ENCODE measurements at places on chromosomes 2 and 18. TPM values are rescaled to one million over a fixed set of nuclear protein-coding genes. Genes with fewer than 3 reads are reported as not detected.

The HOXD13 gene
- total RNA-seq: not detected

The WNT10A gene
- total RNA-seq: not detected

The WDSUB1 gene
- 8.7 TPM for total RNA-seq

DNA sequence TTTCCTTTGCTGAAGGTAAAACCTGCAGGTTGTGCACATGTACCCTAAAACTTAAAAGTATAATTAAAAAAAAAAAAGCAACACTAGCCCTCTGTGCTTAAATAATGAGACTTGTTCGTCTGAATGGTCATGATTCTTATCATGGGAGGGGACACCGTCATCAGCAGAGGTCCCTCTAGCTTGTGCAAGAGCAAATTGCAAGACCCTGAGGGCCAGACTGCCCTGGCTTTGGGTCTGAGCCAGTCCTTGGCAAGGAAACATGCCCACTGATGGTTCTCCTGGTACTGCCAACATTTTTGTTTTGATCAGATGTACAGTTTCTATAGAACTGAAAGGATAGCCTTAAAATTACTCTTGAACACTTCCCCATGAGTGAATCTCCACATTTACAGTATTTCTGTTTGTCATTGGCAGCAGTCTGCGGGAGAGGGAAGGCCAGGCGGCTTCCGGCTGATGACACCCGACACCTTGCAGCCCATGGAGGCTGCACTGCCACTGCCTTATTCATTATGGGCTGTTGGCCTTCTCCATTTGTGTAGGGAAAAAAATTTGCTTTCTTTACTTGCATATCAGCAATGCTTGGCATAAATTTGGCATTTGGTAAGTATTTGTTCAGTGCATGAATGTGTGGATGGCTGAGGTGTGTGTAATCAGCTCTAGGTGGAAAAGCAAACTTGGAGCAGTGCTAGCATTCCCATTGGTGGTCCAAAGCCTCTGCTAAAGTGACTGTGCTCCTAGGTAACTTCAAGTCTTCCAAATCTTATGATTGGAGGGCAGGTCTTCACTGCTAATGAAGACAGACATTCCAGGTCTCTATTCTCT, 161.6 kb upstream of the ALKAL2 start:
- DNase-seq: no peak

The CCDC148 gene
- total RNA-seq: 9.1 TPM

GRCh38 chr2:112483042-112483473, 1.1 kb downstream of the TTL start:
- peak; percentile 52 for DNase-seq

GRCh38 chr18:79399275-79400081, 3.7 kb downstream of the NFATC1 start:
- DNase-seq: no peak

DNA sequence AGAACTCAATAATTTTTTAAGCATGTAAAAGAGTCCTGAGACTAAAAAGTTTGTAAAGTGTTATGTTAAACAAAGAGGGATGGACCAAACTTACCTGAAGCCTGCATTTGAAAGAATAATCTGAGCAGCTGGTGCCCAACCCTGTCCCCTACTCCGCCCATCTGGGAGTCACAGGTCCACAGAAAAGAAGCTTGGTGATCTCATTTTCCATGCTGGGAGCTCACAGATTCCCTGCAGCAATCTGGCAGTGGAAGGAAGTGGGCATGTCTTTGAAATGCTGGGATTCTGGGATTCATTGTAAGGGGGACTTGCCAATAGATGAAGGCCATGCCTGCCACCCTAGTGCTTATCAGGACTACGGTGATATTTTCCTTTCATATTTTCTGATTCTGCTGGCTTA, 17.9 kb downstream of the CDH2 start:
- DNase-seq: peak; percentile 41

DNA sequence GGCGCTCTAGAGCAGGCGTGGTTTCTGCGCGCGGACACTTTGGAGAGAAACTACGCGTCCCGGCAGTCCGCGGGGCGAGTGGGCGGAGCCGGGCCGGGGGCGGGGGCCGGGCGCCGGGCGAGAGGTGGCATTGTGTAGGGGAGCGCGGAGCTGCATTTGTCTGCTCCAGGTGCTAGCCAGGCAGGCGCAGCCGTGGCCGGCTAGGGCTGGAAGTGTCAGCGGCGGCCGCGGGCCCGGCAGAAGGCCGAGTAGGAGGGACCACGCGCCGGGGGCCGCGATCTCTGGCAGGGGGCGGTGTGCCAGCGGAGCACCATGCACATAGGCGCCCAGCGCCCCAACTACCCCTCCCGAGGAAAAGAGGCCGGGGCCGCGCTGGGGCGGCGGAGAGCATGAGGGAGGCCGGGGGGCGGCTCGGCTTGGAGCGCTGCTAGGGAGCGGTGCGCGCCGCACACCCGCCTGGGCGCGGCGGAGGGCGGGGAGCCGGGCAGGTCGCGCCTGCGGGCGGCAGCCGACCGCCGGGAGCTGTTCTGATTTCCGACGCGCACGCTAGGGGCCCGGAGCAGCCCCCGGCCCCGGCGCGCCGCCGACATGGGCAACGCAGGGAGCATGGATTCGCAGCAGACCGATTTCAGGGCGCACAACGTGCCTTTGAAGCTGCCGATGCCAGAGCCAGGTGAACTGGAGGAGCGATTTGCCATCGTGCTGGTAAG, at the start of gene FMNL2:
Gene FMNL2, plus strand, starts transcription at position 159 of the 710 bp plus-strand sequence.
- peak; percentile 63 for DNase-seq

DNA sequence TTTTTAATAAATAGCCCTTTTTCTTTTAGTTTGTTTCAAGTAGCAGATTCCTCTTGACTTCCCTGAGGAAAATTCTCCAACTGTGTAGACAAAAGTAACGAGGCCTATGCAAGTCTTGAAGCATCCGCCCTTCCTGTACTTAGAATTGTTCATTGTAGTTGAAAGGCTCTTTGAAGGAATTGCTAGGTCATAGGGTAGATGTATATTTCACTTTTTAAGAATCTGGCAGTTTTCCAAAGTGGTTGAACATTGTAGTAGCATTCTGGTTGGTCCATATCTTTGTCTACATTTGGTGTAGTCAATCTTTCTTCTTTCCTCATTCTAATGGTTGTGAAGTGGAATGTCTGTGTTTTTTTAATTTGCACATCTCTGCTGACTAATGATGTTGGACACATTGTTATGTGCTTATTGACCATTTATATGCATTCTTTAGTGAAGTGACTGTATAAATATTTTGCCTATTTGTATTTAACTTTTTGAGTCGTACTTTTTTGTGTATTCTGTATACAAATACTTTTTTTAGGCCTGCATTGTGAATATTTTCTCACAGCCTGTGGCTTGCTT, 5.6 kb upstream of the SERPINB11 start:
- no peak for DNase-seq

The ELOA2 gene
- total RNA-seq: not detected

GRCh38 chr2:36792951-36793350, 96.4 kb downstream of the VIT start:
- no peak for DNase-seq

GRCh38 chr2:213015387-213016165, 135.8 kb downstream of the IKZF2 start:
- DNase-seq: no peak

The B3GNT7 gene
- total RNA-seq: 0.27 TPM

DNA sequence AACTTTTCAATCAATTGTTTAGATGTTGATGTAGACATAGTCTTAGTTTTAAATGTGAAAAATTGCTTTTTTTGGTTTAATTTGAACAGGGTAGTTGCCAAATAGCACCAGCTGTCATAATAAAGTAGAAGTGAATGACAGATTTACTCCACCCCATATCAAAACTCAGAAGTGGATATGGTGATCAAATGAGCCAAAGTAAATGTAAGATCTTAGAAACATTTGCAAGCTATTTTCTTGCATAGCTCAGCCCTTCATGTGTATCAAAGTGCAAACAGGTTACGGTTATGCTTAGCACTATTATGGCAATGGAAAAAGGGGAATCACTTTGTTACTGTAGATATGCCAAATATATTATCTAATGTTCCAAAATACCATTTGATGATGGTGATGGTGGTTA, 540.9 kb upstream of the NRP2 start:
- no peak for DNase-seq

The FAM110C gene
- total RNA-seq: not detected

The DNER gene
- not detected for total RNA-seq

GRCh38 chr18:47627030-47627429, 303.4 kb downstream of the SMAD2 start:
- DNase-seq: no peak

- DNase-seq: no peak
These were observed 442.1 kb upstream of the TCF4 start for GRCh38 chr18:56030060-56030459.

The MARCO gene
- not detected for total RNA-seq

The ZNF385B gene
- 4.8 TPM for total RNA-seq

GRCh38 chr2:70143314-70144150, 47.3 kb downstream of the C2orf42 start:
- DNase-seq: peak; percentile 53

DNA sequence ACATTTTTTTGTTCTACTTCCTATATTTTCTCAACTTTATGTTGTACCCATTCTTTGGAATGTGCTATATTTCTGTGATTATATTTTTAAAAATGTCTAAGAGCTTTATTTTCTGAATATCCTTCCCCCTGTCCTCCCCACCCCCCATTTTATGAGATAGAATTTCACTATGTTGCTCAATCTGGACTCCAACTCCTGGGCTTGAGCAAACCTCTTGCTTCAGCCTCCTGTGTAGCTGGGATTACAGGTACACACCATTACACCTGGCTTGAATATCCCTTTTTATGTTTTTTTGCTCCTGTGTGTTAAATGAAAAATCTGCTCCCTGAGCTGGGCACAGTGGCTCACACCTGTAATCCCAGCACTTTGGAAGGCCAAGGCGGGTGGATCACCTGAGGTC, 9.2 kb upstream of the ZFAND2B start:
- no peak for DNase-seq

- no peak for DNase-seq
These were observed 61.4 kb upstream of the LYPD1 start for GRCh38 chr2:132731441-132731840.

DNA sequence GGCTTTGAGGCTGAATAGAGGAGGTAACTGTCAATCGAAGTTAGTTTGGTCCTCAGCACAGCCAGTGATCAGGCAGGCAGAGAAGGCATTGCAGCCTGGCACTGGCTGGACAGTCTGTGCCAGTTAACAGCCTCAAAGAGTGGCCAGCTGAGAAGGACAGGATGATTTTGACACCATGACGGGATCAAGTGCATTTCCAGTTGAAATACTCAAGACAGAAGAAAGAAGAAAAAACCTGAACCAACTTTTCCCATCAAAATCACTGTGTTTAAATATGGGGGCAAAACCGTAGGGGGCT, 96.7 kb upstream of the ZCCHC2 start:
- DNase-seq: no peak

DNA sequence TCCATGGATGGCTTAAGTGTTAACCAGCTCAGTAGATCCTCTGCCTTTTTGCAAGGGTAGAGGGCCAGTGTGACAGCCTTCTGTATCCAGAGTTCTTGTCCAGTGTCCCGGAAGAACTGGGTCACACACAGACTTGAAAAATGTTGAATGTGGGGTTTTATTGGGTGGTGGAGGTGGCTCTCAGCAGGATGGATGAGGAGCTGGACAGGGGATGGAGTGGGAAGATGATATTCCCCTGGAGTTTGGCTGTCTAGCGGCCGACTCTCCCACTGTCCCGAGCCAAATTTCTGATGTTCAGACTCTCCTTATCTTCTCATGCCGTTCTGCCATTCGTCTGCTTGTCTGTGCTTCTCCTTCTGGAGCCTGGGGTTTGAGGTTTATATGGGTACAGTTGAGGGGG, 72.6 kb downstream of the MYO3B start:
- DNase-seq: no peak

DNA sequence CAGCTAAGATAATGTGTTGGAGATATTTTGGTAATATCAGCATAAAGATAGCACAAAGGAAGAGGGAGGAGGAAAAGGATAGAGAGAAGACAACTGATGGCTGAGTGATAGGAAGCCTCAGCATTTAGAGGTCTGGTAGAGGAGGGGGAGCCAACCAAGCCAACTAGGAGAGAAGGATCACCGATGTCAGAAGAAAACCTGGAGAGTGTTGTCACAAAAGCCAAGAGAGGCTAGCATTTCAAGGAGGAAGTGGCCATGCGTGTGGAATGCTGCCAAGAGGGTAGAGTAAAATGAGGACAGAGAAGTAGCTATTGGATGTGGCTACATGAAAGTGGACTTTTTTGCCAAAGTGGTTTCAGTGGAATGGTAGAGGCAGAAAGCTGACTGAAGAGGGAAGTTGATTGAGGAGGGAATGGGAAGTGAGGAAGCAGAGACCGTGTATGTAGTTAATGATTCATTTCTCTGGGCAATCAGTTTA, 34.3 kb downstream of the LCLAT1 start:
- no peak for DNase-seq

- DNase-seq: no peak
These were observed 665.9 kb downstream of the CBLN2 start for GRCh38 chr18:71878226-71878625.

The NEB gene
- total RNA-seq: 0.41 TPM

The TCF23 gene
- total RNA-seq: not detected

The GALR1 gene
- not detected for total RNA-seq

GRCh38 chr2:175330195-175330594, 148.7 kb upstream of the ATP5MC3 start:
- no peak for DNase-seq

DNA sequence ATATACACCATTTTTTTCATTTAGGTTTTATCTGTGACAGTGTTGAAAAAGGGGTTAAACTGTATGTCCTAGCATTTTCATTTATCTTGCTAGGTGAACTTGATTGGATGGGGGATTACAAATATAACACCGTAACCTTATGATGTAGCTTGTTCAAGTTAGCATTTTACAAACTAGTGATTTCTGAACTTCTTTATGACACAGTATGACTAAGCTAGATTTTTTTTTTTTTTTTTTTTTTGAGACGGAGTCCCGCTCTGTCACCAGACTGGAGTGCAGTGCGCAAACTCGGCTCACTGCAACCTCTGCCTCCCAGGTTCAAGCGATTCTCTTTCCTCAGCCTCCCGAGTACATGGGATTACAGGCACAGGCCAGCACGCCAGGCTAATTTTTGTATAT, 47.1 kb downstream of the KCMF1 start:
- peak; percentile 10 for DNase-seq

- DNase-seq: no peak
These were observed 11.1 kb upstream of the AGFG1 start for GRCh38 chr2:227460833-227461232.

- peak; percentile 70 for DNase-seq
These were observed 82.4 kb downstream of the RBMS1 start for GRCh38 chr2:160411167-160411566.

The MARCHF4 gene
- 0.57 TPM for total RNA-seq

The CYP27A1 gene
- 10.5 TPM for total RNA-seq

- DNase-seq: no peak
These were observed 16.5 kb upstream of the CNDP2 start for GRCh38 chr18:74479486-74480148.

The PCARE gene
- under 0.01 TPM for total RNA-seq

The PTH2R gene
- 0.33 TPM for total RNA-seq

DNA sequence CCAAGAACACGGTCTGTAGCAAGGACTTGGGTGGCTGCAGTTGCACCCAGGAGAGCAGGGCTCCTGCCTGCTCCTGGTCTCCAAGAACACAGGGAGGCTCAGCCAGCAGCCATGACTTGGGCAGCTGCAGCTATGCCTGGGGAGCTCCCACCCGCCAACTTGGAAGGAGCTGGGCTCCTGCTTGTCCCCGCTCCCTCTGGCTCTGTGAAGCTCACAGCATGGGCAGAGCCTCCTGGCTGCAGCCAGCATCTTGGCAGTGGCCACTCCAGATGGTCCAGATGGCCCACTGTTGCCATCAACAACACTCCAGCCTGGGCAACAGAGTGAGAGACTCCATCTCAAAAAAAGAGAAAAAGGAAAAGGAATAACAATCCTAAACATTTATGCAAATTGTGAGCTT, 5.2 kb downstream of the ZSCAN30 start:
- DNase-seq: no peak

Measured in fibroblast of the aortic adventitia (primary cell).